ENCODE measurements at places on chromosomes 11 and 22.
A peak's percentile ranks its signal among the peaks of the same experiment; 100 is the strongest.

DNA sequence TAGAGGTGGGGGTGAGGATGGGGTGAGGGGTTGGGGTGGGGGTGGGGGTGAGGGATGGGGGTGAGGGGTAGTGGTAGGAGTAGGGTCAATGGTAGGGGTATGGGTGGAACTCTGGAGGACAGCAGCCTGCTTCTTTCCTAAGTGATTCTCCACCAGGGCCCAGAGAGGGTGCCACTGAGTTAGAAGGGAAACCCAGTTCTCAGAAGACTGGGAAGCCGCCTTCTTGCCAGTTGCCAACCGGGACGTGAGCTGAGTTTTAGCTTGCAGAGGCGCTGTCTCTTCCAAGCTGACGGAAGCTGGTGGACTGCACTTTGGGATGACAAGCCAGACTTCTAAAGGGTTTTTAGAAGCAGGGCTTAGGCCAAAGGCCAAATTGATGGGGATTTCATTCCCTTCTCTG, 104.4 kb downstream of the NAT10 start:
- DNase-seq, result no peak

DNA sequence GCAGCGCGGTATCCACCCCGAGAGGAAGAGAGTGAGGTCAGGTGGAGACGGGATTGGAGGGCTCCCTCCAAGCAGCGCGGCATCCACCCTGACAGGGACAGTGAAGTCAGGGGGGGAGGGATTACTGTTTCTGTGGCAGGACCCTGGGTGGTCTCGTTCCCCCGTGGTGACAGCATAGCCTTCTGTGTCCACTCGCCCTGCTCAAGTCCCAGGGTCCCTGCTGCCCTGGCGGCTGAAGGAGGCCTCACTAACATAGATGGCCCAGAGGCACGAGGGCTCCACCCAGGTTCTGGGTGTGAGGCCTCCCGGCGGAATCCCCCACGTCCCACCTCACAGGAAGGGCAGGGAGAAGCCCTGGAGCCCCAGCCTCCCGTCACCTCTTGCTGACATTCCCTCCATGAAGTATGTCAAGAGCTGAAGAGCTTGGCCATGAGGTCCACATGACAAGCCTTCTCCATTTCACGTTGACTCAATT, 636.1 kb downstream of the BRD1 start:
- DNase-seq, result no peak

DNA sequence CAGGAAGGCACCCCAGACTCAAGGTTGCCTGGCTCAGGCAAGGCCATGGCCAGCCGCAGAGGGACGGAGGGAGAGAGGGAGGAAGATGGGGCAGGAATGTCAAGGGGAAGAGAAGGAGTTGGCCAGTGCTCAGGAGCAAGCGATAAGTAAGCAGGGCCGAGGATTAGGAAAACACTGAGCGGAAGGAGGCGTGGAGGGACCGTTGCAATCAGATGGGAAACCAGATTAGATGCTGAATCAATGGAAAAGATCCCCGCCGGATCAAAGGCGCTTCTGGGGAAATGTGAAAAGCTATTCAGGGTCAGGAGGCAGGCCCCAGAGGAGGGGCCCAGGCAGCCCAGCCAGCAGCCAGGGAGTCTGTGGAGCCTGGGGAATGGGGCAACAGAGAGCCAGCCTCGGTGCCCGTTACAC, 26.6 kb upstream of the MYEOV start:
- no peak for DNase-seq

GRCh38 chr11:95461858-95462257, 230.9 kb upstream of the SESN3 start:
- no peak for DNase-seq

- DNase-seq, result no peak
Measured at GRCh38 chr22:35660291-35661127, 12.3 kb downstream of the APOL6 start.

GRCh38 chr22:17893900-17894535, 119.7 kb upstream of the BID start:
- no peak for DNase-seq

DNA sequence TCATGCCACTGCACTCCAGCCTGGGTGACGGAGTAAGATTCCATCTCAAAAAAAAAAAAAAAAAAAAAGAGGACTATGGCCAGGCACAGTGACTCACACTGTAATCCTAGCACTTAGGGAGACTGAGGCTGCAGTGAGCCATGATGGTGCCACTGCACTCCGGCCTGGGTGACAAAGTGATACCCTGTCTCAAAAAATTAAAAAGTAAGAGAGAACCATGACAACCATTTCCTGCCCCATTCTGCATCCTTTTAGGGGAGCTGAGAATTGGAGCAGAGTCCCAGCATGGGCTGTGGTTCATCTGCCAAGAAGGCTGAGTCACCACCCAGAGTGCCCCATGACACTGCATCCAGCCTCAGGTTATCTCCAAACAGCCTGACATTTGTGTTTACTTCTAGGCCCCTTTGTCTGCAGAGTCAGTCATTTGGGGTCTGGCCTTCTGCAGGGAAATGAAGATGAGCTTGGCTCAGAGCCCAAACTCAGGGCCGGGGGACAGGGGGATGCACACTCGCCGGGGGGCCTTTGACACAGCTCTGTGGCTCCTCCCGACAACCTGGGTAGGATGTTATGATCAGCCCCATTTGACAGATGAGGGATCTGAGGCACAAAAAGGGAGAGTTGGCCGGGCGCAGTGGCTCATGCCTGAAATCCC, 4.7 kb downstream of the CSDC2 start:
- DNase-seq, result peak; percentile 89

DNA sequence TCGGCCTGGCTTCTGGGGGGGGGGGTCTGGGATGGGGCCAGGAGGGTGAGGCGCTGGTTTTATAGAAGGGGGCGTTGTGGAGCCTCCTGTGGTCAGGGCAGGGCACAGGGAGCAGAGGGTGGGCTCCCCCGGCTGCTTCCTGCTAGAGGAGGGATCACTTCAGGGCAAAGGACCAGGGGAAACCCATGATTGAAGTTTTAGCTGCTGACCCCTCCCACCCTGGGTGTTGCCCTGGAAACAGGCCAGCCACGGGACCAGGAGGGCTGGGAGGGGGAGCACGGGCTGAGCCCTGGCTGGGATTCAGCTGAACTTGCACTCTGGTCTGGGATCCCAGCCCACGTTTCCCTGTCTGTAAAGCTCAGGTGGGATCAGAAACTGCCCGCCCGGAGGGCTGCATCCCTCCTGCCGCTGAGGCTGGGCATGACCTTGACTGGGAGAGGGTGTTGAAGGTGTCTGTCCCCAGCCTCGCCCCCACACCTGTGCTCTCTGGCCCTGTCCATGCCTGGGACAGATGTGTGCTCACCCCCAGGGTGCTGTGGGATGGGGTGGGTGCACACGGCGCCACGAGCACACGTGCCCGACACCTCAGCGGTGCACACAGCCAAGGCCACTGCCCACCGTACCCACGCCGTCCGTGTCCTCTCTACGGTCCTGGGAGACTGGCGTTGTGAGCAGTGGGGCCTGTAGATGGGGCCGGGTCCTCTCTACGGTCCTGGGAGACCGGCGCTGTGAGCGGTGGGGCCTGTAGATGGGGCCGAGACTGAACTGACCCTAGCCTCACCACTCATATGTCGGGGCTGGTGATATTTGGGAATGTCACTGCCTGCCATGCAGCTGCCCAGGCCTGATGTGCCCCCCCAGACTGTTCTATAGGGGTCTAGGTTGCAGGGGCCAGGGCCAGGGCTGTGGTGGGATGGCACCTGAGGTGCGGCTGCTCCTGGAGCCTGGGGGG, 2.3 kb downstream of the TSPAN4 start:
- peak; percentile 93 for DNase-seq

GRCh38 chr11:103585911-103586310, 450.5 kb upstream of the DDI1 start:
- DNase-seq, result no peak

- no peak for DNase-seq
Measured at GRCh38 chr22:21443057-21443734, 24.0 kb upstream of the TMEM191C start.

DNA sequence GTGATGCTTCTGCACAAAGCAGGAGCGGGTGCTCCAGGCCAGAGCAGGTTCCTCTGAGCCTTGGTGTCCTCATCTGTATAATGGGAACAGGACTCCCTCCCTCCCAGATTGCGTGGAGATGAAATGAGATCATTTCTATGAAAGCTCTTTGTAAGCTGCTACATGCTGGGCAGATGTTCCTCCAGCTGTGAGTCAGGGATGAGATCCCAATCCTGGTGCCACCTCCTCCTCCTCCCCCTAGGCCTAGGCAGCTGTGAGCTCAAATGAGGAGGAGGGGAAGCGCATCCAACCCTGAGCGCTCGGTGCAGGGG, 7.0 kb upstream of the CABP2 start:
- DNase-seq, result no peak

DNA sequence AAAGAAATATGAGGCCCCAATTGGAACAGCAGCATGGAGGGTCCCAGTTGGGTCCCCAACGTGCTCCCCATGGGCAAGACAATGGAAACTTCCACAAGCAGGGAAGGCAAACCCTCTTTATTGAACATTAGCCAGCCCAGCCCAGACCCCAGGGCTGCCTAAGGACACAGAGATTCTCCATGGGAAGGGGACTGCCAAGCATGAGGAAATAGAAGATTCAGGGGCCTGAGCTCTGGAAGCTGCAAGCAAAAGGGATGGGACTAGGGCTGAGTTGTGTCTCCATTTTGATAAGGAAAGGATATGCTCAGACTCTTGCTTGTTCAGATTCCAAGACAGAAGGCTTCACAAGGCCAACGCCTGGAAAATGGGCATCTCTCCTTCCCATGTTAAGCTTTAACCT, 23.3 kb downstream of the TMEM218 start:
- no peak for DNase-seq

- DNase-seq, result no peak
Measured at GRCh38 chr11:125305345-125305744, 140.8 kb downstream of the PKNOX2 start.

DNA sequence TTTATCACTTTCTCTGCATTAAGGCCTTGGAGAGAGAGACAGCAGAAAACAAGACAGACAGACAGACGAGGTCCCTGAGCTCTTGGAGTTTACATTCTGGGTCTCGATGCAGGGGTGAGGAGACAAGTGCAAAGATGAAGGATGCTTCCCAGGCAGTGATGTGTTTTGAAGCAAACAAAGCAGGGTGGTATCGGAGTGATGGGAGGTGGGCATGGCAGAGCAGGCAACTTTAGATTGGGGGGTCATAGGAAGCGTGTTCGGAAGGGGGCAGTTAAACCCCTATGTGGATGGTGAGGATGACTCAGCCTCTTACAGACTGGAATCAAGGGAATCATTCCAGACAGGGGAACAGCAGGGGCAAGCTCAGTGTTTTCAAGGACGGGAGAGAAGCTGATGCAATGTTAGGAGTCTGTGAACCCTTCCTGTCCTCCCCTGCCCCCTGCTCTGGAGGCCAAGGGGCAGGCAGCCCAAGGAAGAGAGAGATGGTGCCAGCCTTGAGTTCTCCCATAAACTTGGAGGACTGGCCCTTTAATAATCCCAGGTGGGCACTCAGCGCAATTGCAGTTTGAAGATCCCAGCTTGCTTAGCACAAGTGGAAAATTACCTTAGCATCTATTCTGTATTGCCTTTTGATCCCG, 180.2 kb downstream of the CHST1 start:
- no peak for DNase-seq

DNA sequence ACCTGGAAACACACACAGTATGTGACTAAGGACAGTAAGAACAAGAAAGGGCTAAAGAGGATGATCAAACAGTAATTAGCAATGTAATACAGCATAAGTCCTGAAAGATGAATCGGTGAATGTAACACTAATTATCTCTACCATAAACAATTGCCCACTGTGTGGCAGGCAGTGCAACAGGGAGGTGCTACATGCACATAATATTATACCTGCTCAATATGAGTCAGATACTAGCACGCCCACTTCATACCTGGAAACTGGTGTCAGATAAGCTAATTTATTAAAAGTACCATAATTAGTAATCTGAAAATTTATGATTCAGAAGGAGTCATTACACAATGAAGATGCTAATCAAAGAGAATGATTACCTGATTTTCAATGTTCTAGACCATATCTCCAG, 14.9 kb downstream of the CASP12 start:
- no peak for DNase-seq

- DNase-seq, result no peak
Measured at GRCh38 chr11:109300211-109300610, 121.8 kb upstream of the C11orf87 start.

DNA sequence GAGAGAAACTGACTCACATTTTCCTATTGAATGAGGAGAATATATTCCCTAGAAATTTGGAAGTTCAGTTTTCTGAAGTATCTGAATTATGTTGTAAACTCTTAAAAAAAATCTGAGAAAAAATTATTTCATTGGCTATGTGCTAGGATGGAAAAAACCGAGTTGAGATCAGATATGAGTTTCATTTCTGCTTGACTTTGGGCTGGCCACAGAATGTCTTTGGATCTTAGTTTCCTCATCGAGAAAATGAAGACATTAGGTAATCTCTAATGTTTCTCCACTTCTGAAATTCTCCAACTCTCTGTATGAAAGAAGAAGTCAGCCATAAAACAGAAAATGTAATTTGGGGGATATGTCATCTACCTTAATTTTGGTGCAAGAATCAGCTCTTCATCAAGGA, 28.8 kb downstream of the SLN start:
- DNase-seq, result no peak

DNA sequence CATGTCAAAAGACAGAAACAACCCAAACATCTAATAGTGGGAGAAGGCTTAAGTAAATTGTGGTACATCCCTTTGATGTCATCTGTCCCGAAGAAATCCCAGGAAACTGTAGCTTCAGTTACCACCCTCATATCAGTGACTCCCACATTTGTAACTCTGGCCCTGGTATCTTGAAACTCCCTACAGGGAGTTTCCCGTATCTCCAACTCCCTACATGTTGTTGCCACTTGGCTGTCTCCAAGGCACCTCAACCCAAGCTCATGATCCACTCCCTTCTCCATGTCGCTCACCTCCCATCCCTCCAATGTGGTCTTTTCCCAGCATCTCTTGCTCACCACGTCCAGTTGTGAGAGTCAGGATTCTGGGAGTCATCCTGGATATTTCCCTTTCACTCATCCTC, 68.1 kb downstream of the CACNG2 start:
- DNase-seq, result no peak

DNA sequence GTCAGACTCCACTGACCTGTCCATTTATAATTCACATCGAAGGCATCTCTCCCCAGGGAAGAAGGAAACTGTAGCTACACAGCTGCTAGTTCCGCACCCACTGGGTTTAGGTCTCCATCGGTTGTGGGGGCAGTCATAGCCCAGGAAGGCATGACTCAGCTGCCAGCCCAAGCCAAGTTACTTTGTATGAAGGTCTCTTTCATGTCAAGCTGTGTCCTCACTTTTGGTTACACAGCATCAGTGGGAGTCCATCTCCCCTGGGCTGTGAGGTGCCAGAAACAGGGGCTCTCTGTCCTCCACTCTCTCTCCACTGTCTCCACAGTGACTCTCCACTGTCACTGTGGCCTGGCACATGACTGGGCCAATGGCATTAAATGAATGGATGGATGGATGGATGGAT, 585.2 kb downstream of the BRD1 start:
- no peak for DNase-seq
